Fibroblast of skin of left biceps (primary cell): ENCODE measurements at places on chromosomes 4 and X.

DNA sequence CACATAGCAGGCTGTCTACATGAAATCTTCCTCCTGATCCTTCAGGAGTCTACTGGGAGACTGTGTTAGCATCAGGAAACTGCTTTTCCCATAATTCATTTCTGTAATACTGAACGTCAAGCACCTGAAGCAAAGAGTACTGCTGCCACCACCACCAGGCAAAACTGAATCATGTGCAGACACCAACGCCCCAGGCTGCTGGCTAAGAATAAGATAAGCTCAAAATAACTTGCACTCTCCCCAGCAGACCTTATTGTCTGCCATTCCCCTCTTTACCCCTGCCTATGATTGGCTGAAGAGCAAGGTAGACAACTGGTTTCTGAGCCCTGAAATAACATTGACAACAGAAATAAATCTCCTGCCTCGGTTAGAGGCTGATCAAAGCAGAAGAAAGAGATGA is 70.1 kb downstream of the LHFPL1 start:
- DNase-seq = no peak

- no peak for DNase-seq
These were observed 13.7 kb upstream of the XAGE2 start for GRCh38 chrX:52355108-52355507.

- no peak for DNase-seq
These were observed 209.1 kb downstream of the RELL1 start for GRCh38 chr4:37477126-37477525.

- peak; percentile 54 for DNase-seq
These were observed 27.5 kb downstream of the UBE2D3 start for GRCh38 chr4:102799816-102800215.

GRCh38 chrX:23938690-23939089 is 30.9 kb downstream of the CXorf58 start:
- no peak for DNase-seq

- no peak for DNase-seq
These were observed 27.5 kb downstream of the CASK start for GRCh38 chrX:41895826-41896225.

DNA sequence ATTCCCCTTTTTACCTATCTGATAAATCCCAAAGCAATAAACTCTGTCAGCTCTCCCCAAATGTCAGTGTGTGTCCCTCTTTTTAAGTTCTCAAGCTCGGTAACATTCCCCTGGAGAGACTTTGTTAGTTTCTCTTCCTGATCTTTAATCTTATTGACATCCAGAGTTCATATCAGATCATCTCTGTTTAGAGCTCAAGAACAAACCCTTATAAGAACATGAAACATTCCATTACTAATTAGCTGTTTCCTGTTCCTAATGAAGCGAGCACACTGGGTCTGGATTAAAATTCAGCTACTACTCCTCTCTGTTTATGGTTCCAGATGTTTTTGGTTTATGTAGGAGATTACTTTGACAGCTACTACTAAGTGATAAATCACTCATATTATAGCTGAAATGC is 681.5 kb downstream of the DACH2 start:
- DNase-seq = no peak

- no peak for DNase-seq
These were observed 8.8 kb downstream of the JAKMIP1 start for GRCh38 chr4:6191448-6192130.

DNA sequence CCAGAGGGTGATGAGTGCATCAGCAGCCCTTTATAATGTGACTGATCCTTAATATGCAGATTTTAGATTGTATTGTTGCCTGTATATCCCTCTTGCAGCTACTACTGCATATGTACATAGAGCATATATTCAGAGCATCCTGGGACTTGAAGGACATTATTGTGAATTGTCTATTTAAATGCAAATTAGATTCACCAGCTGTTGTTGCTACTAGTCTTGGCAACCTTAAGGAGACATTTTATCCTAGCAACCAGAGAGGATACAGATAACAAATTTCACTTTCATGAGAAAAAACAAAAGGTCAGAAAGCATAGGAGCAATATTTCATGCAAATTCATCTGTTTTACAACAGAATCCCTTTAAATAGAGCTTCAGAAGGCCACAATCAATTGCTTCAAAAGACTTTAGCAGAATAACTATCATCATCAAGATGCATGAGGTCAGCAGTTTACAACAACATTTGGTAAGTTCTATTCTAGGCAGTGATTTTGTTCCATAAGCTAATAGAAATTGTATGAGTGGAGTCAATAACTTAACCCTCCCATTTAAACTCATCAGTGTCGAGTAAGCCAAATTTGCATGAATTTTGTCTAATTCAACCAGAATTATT is 148.6 kb downstream of the GC start:
- no peak for DNase-seq

GRCh38 chr4:150117629-150118028 is 39.4 kb downstream of the DCLK2 start:
- DNase-seq = no peak

GRCh38 chr4:6562931-6563901 is 11.8 kb upstream of the MAN2B2 start:
- no peak for DNase-seq

DNA sequence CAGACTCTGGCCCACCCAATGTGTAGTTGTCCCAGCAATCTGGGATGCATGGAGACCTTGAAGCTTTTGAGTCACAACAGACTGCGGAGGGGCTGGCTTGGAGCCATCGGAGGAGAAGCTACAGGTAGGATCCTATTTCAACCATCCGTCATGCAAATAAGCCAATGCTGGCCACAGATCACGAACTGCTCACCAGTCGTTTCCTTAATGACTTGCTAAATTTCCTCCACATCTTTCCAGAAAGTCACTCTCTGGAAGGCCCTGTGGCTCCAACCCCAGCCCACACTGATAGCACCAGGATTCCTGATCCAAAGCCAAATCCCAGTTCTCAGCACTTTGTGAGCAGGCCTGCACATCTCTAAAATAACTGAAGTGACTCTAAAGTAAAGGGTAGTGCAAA is 321.3 kb downstream of the RAB28 start:
- DNase-seq = no peak

- no peak for DNase-seq
These were observed 113.2 kb downstream of the ENOX2 start for GRCh38 chrX:130789793-130790192.

- no peak for DNase-seq
These were observed 95.0 kb downstream of the PHOX2B start for GRCh38 chr4:41653523-41653922.
